ENCODE measurements at places on chromosomes 4 and X.

DNA sequence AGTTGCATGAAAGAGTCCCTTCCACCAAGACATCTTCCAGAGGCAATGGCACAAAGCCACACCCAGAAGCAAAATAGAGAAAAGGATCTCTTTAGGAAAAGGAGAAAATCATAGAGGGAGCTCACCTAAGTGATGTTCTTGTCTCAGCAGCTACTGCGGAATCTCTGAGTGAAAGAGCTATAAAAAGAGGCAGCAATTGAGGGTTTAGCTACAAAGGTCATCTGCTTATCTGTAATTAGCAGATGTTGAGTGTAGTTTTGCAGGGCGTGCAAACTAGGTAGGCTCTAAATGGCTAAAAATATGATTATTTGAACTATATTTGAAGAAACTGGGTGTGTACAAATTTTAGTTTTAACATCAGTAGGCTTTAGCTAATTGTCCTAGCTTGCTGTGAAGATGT lies 276.0 kb downstream of the HS3ST1 start:
- DNase-seq: no peak

- no peak for DNase-seq
These were observed 45.7 kb upstream of the PRSS12 start for GRCh38 chr4:118398226-118399090.

DNA sequence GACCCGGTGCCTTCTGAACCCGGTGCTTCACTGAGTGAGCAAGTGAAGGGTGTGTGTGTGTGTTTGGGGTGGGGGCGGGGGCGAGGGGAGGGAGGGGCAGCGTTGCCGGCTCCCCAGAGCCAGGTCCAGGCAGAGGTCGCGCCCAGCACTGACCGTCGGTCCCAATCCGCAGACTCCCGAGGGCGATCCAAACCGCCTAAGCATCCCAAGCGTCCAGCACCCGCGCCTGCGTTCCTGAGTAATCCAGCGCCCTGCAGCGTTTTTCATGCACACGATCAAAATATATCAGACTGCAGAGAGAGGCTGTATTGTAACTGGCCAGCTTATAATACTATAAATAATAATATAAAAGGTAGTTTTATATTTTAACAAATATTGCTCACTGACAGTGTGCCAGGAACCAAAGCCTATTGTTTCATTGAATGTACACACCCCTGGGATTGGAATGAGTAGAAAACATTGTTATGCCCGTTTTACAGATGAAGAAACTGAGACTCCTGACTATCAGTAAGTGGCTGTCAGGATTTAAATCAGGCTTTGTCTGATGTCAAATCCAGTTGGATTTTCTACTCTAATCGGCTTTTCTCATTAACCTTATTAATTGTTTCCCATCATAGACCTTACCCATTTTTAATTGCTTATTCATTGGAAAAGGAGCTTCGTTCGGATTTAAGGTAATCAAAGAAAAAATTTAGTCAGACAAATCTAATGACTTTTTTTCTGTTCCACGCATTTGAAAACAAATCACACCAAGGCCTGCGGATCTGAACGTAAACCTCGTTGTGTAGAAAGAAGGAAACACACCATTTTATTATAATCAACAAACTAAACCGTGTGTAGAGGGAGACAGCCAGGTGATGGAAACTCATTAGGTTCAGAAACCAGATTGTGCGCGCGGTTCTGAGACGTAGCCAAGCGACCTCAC lies 4.0 kb upstream of the NKX3-2 start:
- DNase-seq: peak; percentile 45

- no peak for DNase-seq
These were observed 63.1 kb downstream of the DIPK2B start for GRCh38 chrX:45137531-45137930.

- no peak for DNase-seq
These were observed 2.4 kb downstream of the DGKQ start for GRCh38 chr4:970854-971520.

DNA sequence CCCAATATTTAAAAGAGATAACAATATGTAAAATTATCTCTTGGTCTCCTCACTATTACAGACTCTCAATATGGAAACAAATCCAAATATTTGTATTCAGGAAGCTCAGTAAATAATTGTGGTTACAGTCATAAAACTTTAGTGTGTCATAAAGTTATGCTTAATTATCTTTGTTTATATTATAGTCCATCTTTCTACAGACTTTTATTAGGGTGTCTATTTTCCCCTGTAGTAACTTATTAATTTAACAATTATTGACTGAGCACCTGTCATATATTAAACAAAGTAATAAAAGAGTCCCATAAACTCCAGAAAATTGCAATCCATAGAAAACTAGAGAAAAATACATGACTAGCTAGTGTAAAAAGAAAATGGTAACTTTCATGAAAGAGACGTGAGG lies 61.6 kb upstream of the GPM6A start:
- no peak for DNase-seq

DNA sequence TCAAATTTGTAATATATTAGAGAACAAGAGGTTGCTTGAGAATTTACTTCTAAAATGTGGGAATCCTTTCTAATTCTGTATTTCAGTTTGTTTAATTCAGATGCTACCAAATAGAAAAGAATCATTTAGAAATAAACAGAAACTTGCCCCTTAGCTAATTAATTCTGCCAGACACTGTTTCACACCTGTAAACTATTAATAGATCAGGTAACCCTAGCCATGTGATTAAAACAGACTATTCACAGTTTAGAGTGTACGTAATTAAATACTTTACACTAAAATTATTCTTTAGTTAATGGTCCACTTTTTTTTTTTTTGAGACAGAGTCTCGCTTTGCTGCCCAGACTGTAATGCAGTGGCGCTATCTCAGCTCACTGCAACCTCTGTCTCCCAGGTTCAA lies 124.0 kb downstream of the PTPN13 start:
- DNase-seq: no peak

GRCh38 chr4:173039617-173040577 lies 128.7 kb upstream of the GALNT7 start:
- no peak for DNase-seq

- no peak for DNase-seq
These were observed 324.0 kb downstream of the DHRSX start for GRCh38 chrX:2176733-2177132.

DNA sequence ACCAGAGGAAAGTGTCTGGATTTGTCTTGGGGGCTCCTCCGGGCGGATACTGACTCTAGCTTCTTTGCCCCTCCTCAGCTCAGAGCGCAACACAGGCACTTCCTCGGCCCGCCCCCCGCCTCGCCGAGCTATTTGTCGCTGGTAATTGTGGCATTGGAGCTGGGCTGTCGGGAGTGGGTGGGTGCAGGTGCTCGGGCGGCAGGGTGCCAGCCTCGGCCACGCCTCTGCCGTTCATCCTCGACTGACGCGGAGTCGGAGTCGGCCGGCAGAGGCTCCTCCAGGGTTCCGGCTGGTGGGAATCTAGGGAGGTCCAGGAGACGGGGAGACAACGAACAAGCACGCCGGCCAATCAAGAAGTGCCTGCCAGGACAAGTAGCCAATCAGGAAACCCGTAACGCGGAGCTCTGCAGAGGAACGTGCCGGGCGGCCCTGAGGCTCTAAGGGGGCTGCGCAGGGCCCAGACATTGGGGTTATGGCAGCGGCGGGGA lies 3.9 kb upstream of the SYN1 start:
- DNase-seq: peak; percentile 89

- DNase-seq: no peak
These were observed 1912.1 kb downstream of the STIM2 start for GRCh38 chr4:28772788-28773187.

GRCh38 chr4:178414881-178415446 lies 972.7 kb upstream of the AGA start:
- DNase-seq: no peak

GRCh38 chr4:158588777-158589176 lies 67.1 kb downstream of the RXFP1 start:
- no peak for DNase-seq

DNA sequence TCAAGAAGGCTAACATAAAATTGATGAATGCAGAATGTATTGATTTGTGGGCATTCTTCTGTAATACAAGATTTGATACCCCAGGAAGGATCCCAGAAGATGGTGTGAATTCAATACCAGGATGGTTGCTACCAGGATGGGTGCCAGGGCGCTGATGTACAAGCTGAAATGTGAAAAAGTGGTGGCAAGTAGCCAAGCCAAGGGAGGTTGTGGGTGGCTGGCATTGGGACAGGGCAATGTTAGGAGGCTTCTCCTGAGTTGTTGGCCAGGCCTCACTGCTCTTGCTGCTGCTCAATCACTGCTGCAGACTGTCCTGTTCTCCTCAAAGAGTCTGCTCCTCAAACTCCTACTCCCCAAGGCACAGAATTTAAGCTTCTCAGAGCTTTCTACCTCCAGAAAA lies 77.1 kb downstream of the RBM46 start:
- no peak for DNase-seq

GRCh38 chr4:71648448-71648847 lies 135.4 kb downstream of the GC start:
- no peak for DNase-seq

DNA sequence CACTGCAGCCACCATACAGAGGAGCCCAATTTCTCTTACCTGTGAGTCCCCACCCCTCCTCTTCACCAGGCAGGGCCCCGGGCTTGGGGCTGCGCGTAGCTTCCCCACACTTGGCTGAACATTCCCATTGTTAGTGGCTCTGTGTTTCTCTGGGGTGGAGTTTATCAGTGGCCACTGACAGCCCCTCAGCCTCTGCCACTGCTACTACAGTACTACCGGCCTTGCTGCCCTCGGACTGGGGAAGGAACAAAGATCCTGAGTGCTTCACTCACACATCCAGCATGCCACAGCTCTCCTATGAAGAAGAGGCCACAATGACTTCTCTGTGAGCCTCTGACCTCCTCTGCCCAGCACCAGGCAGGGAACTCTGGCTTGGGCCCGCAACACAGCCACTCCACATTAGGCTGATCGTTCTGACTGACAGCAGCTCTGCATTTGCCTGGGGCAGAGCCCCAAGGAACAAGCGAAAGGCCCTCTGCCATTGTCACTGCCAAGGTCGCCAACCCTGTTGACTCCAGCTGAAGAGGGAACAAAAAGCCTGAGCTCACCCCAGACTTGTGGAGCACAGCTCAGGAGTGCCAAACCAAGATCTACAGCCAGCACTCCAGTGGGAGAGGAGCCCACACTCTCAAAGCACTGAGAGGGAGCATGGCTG lies 24.0 kb downstream of the ABCB7 start:
- DNase-seq: no peak

DNA sequence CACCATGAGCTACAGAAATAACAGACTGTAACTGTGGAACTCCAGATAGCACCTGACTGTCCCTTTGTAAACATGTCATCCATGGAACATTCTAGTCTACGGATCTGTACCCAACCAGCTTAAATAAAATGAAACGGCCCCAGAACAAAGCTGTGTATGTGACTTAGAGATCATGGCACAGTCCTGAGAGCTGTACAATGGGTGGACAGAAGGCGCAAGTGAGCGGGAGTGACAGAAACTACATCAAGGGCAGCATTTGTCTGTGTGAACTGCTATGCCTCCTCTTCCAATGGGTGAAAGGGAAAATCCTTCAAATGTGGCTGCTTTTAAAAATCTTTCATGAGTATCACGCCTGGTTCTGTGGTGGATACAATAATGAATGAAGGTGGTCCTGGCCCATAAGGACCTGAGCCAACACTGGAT lies 72.5 kb downstream of the FAT1 start:
- no peak for DNase-seq

DNA sequence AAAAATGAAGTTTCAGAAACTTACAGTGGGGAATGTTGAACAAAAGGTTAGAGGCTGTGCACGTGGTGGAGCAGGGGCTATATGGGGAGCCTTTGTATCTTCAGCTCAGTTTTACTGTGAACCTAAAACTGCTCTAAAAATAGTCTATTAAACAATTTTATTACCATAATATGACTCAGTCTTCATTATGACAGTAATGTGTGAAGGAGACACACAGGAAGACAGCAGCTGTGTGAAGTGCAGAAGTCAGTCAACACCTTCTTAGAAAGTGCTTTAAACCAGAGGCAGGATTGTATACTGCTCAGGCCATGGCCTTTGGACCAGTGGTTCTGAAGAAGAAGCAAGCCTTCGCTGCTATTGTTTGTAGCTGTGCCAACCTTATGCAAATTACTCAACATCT lies 89.7 kb downstream of the ARHGAP10 start:
- DNase-seq: no peak

DNA sequence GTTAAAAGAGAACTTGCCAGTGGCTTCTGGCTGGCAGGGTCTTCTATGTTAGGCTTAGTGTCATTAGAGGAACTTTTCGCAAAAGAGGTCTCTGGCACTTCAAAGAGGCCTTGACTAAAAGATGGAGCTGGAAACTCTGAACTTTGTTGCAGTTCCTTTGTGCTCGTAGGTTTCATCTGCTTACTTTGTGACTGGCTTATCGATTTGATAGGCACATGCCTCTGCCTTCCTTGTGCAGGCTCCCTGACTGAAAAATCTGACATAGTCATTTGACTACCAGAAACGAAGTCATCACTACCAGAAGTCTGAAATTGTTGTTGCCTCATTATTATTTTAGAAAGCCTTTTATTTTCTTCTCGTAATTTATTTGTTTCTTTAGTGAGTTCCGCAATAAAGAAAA lies 93.9 kb upstream of the IL13RA1 start:
- no peak for DNase-seq

DNA sequence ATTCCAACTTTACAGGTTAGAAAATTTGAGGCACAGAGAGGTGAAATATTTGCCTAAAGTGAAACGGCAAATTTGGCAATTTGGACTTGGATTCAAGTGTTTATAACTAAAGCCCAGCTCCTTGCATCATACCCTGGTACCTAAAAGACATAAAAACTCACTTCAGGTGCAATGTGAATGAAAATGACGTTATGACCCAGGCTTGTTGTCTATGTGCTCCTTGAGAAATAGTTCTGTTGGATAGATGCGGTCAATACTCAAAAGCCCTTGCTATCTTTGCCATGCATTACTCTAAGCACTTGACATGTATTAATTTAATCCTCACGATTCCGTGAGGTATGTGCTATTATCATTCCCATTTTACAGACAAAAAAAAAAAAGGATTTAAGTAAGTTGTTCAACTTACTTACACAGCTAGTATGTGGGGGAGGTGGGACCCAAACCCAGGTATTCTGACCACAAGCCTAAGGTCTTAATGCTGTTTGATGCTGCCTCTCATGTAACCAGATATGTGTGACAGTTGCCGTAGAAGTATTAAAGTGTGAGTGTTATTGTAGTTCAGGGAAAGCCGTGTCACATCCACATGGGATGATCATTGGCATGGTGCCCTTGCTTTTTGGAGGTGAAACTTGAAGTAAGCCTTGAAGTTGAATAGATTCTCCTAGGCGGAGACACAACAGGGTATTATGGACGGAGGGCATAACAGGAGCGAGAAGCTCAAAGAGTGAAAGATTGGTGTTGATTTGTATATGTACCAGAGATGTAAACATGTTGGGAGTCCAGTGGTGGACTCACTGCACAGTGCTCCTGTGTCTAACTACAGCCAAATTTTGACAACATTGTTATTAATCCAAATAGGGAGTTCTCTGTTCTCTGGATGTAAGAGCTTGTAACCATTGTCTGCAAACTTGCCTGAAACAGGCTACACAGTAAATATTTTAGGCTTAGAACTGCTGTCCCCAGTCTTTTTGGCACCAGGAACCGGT lies 3.1 kb downstream of the SCML1 start:
- no peak for DNase-seq

- DNase-seq: no peak
These were observed 29.5 kb upstream of the C4orf54 start for GRCh38 chr4:99687120-99687519.

GRCh38 chr4:143189528-143189927 lies 4.8 kb downstream of the USP38 start:
- DNase-seq: no peak

GRCh38 chr4:152988721-152989553 lies 52.8 kb downstream of the FHDC1 start:
- DNase-seq: no peak

Data from AG08396 (cell line).